ENCODE measurements at places on chromosomes 12 and 14.

DNA sequence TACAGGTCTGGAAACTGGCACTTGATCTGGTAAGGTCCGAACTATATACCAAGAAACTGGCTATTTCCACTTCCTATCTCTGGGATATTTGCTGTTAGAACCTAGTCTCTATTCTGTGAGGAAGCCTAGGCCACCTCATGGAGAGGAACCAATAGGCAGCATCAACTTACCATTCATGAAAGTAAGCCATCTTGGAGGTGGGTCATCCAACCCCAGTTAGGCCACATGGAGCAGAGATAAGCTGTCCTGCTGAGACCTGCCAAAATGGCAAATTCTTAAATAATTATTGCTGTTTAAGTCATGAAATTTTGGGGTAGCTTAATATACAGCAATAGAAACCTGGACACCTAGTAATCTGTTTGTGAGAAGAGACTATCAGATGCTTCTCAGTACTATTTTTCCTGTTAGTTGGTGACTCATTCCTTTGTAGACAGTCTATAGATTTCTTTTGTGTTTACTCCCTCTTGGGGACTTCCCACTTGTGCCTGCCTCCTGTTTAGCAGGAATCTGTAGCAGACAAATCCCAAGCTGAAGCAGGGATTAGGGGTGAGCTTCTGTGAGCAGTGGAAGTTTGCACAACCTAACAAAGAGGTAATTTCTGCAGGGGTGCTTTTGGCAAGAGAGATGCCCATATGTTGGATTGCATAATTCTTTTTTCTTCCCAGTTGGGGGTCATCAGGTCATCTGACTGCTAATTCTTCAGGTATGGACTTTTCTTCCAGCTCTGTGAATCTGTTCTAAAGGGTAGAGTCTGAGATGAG lies 136.8 kb downstream of the IGF1 start:
- peak; percentile 17 for DNase-seq

- peak; percentile 88 for DNase-seq
Observed at GRCh38 chr12:56634837-56635791, 5.0 kb upstream of the BAZ2A start.

GRCh38 chr12:6735448-6736191 lies 11.8 kb downstream of the COPS7A start:
- peak; percentile 69 for DNase-seq

DNA sequence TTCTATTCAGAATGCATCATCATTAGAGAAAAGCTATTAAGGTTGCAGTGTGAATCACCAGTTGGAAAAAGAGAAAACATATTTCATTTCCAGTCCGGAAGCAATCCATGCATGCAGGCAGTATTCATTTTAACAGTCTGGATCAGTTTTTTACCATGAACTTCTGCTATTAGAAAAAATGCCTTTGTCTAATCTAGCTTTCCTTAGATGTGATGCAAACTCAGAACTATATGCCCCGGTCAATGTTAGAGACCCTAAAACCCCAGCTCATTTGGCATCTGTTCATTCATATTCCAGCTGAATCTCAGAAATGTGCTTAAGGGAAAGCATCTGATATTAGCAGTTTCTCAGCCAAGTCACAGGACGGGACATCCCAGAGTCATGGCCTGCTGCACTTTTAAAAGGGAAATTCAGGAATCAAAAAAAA lies 8.5 kb downstream of the IRAK3 start:
- DNase-seq, result no peak

DNA sequence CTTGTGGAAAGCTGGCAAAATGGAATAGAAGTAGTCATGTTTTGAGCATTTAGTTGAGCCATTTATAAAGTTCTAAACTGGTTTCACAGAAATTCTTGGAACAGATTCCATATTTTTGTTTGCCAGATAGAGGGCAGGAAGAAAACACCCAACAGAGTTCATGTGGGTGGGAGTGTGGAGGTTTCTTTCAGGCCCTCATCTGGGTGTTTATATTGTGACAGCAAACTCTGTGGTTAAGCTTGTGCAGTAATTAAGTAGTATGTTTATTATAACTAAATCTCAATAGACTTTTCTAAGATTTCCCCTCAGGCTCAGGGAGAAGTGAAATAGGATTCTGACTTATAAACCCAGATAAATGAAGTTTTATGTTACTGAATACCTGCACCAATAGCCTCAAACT lies 57.4 kb downstream of the SPPL3 start:
- no peak for DNase-seq

DNA sequence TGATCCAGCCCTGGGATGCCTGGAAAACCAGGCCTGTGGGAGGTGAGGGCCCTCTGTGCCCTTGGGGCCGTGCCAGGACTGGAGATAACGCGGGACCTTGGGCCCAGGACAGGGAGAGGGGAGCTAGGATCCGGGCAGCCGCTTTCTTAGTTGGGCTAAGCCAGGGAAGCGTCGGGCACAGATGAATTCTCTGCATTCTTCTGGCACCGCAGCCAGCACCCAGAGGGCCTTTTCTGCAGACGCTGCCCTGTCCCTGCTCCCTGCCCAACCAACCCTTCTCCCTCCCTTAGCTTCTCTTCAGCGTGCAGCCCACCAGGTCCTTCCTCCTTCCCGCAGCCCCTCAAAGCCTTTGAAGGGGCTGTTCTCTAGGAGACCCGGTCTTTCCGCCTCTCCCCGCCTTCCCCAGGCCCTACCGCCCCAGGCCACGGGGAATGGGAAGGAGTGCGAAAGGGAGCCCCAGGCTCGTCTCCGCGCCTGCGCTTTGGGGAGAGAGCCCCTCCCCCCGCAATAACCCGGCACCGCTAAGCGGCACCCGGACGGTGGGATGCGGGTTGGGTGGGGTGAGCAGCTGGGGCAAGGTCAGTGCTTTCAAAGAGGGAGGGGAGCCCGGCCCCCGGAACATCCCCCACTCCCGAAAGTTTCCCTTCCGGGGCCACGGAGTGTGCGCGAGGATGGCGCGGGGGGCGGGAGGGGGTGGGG lies 663 bp downstream of the NCKAP5L start:
- DNase-seq, result peak; percentile 83

- no peak for DNase-seq
Observed at GRCh38 chr12:1367331-1368291, 226.8 kb downstream of the FBXL14 start.

- no peak for DNase-seq
Observed at GRCh38 chr12:89672589-89672979, 36.1 kb downstream of the ATP2B1 start.

DNA sequence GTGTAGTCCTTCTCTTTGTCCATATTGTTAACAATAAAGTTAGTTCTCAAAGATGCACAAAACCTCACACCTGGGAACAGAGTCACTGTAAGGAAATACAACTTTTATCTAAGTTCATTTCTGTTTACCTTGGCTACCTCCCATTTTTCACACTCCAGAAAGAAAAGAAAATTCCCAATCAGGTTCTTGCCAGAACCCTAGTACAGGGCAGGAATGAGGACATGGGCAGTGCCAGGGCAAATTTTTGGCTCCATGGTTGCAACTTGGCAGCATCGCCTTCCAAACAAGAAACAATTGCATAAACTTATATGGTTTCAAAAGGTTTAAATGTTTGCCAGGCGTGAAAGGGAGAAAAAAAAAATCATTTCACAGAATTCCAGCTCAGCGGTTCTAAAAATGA lies 296.3 kb upstream of the PRKD1 start:
- DNase-seq, result no peak
